ENCODE measurements at places on chromosomes 2 and 18.

DNA sequence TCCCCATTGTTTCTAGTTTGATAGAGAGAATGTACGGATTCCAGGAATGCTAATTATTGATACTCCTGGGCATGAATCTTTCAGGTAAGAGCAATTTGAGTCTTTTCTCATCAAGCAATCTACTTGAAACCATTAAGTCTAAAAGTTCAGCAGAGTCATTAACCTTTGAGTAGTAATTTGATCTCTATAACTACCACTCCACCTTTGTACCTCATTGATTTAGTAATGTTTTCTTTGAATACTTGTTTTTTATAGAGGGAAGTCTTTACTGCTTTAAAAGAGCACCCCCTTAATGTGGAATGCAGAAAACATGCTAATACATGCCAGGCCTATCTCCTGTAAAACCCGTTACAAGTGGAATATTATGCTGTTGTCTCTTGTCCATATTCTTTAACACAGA lies 45.0 kb downstream of the EIF5B start:
- no peak for DNase-seq

GRCh38 chr2:126208266-126208665 lies 447.7 kb upstream of the GYPC start:
- no peak for DNase-seq

DNA sequence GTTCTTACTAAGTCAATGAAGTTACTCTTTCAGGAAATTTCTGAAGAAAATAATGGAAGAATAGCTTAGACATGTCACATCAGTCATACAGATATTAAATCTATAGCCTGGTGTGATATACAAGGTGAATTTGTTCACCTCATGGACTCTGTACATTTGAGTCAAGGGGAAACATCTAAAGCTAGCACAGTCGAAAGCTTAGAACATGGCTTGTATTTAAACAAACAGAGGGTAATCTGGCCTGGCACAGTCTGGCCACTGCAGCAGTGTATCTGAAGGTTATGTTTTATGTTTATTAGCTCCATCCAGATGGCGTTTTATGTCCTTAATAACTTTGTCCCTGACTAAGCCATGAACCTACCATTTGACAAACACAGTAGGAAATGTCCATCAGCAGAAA lies 817.3 kb downstream of the SATB2 start:
- DNase-seq: no peak

- DNase-seq: no peak
Observed at GRCh38 chr18:9321017-9321452, 13.5 kb upstream of the TWSG1 start.

DNA sequence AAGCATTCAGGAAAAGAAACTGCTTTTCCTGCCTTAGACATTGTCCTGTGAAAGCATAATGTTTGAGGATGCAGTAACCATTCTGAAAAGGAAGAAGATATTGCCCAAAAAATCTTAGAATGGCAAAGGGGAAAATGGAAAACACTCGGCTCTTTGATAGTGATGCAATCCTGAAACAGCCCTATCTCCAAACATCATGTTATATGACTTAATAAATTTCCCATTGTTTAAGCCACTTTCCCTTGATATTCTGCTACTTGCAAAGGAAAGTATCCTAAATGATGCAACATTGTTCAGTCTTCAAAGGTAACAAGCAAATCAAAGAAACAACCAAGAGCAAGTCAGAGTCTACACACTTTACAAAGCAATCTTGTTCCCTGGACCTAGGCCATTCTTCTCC lies 78.5 kb downstream of the EXOC6B start:
- DNase-seq: no peak

DNA sequence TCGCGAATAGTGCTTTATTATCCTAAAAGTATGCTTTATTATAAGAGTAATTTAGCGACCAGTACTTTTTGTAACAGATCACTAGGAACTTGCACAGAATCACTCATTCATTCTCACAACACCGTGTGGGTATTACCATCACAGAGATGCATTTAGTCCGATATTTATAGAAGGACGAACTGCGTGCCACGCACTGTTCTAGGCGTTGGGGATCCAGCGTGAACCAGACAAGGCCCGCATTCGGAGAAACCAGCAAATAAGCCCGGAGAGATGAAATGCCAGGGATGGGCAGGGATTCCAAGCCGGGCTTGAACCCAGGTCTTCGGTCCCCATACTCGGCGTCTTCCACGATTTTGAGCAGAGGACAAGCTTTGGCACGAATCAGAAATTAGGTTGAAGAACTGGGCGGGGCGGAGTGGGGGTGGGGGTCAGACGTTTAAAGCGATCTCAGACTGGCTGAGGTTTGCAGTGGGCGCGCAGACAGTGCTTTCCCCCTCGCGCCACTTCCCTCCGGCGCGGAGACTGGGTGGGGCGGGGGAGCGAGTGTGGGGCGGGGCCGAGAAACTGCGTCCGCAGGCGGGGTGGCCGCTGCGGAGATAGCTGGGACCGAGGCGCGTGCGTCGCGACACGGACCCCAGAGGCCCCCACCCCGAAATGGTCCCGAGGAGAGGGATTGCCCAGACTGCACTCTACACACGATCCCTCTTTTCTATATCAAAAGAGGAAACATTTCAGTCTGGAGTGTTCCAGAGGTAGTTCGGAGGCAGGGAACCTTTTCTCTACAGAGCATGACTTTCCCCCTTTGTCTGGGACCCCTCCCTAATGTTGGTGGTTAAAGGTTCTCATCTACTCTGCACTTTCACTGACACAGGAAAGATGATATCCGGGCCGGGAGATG lies 1.1 kb upstream of the CXCR4 start:
- peak; percentile 86 for DNase-seq

- DNase-seq: no peak
Observed at GRCh38 chr2:96804986-96805385, 11.1 kb upstream of the CNNM3 start.

DNA sequence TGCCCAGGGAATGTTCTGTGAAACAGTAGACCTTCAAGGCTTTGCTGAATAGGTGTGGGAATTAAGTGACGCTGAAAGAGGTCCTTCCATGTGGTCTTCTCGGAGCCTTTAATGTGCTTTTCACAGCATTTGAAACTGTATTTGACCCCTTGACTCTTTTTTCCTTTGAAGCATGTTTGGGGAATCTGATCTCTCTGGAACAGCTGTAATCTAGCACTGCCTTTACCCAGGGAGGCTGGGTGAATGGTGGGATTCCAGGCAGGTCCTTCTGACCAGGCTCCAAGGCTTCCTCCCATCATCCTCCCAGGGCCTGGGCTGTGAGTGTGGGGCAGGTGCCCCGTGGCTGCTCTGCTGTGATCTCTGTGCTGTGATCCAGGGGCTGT lies 4.2 kb downstream of the ZAP70 start:
- no peak for DNase-seq

Measured in NCI-H2171 (cell line).